Dermis blood vessel endothelial cell (primary cell): ENCODE measurements at places on chromosomes 12 and 14. TPM values are rescaled to one million over a fixed set of nuclear protein-coding genes. Genes with fewer than 3 reads are reported as not detected.

The ACSM4 gene
- total RNA-seq = not detected in 2 replicates

The ANO6 gene
- total RNA-seq = 66.5 and 89.7 TPM in 2 replicates

The MTA1 gene
- total RNA-seq = 43.4 and 55.5 TPM in 2 replicates

The CYP46A1 gene
- under 0.01 and 0.14 TPM in 2 replicates for total RNA-seq

The RNASE4 gene
- 11.4 and 25.7 TPM in 2 replicates for total RNA-seq

The SSTR1 gene
- 0.17 and 0.33 TPM in 2 replicates for total RNA-seq

The KRT82 gene
- not detected in 2 replicates for total RNA-seq

The PCNX1 gene
- total RNA-seq = 33.4 and 49.0 TPM in 2 replicates

The REM2 gene
- total RNA-seq = 0.09 TPM in 1 of 2 replicates, not detected in the other

The APEX1 gene
- total RNA-seq = 63.1 and 83.3 TPM in 2 replicates
